ENCODE measurements at places on chromosomes 1 and 21. TPM values are rescaled to one million over a fixed set of nuclear protein-coding genes. Genes with fewer than 3 reads are reported as not detected.

- DNase-seq = no peak
Measured at GRCh38 chr1:2801535-2802291, at the start of gene TTC34. Gene TTC34 (minus strand): TSS chr1:2801693. CDS start chr1:2800827, 866 bp downstream.

- DNase-seq = no peak
Measured at GRCh38 chr1:21618059-21618458, 51.1 kb downstream of the RAP1GAP start.

DNA sequence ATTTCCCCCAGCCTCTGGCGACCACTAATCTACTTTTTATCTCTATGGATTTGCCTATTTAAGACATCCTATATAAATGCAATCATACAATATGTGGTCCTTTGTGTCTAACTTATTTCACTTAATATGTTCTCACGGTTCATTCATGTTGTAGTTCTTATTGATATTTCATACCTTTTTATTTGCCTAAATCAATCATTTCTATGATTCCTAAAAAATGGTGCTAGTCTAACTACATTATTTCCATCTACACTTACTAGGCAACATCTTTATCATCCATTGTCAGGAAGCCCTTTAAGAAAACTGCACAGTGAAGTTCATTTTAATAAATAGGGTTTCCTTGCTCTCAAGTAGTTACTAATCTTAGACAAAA is 380 bp upstream of the FBXO28 start:
- no peak for DNase-seq

DNA sequence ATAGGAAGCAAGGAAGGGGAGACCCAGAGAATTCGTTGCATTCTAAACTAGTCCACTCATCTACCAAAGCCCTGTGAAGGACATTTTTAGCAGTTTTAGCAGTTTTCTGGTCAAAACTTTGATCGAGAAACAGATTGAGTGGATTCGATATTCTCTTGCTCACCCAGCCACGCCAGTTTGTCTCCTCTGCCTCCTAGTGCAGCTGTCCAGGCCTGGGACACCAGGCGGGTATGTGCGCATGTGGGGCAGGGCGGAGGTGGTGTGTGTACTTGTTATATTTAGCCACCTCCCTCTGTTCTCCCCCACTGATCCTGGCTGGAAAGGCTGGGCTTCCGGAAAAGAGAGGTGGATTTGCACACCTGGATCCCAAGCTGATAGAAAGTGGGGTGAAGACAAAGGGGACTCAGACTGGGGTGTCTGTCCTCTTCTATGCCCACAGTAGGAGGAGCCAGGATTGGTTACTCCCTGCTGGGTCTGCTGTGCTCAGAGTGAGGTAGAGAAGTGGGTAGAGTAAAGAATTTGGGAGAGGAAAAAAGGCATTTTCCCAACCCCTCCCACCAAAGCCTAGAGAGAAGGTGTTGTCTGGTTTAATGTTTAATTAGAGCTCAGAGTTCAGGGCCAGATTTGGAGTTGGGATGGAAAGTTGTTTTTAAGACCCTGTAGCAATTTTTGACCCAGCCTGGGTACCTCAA is 3.8 kb downstream of the LMNA start:
- DNase-seq = no peak

GRCh38 chr1:51792864-51793263 is 85.7 kb downstream of the NRDC start:
- no peak for DNase-seq

SEMA4A gene
- 19.7 TPM for polyA plus RNA-seq

KCNT2 gene
- 12.5 TPM for polyA plus RNA-seq

DNA sequence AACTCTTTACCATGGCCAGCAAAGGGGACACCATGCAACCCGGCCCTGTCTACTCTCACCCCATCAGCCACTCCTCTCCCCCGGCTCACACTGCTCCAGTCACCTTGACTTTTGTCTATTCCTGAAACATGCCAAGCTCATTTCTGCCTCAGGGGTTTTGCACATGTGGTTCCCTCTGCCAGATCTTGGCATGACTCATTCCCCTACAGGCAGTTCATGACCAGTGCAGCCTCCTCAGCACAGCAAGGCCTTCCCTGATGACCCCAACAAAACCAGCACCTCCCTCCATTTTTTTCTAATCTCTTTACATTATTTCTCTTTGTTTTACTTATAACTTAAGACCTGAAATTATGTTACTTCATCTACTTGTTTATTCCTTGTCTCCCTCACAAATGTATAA is 58.6 kb upstream of the GJB5 start:
- no peak for DNase-seq

GRCh38 chr21:45558044-45558721 is 15.9 kb upstream of the SLC19A1 start:
- DNase-seq = no peak

HSPA6 gene
- 0.35 TPM for polyA plus RNA-seq

DNA sequence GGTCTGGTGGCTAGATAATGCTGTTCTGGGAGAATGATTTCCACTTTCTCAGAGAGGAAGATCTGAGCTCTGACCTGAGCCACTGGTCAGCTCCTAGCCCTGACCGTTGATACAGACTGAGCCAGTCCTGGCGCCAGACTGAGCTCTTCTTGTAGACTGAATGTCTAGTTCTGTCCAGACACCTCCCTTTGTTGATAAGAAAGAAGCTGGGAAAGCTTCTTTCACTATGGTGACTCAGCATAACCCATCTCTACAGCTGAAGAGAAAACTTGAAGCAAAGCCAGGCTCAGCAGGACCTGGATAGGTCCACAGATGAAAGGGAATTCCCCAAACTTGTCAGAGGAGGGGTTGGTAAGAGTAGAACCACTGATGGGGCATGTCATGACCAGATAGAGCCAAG is 9.9 kb upstream of the TRABD2B start:
- DNase-seq = no peak

DNA sequence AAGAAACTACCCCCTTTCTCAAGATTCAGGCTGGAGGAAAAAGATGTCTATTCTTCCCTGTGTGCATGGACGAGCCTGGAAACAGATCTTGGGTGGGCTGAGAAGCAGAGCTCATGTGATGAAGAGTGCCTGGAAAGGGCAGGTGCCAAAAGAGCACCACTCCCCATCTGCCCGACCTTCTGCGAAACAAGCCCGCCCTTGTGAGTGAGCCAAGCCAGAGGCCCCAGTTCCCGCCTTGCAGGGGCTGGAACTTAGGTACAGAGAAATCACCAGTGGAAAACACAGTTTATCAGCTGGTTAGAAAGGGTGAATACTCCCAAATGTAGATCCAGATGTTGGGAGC is 26.7 kb upstream of the A3GALT2 start:
- no peak for DNase-seq

OR2L8 gene
- polyA plus RNA-seq = not detected

GRCh38 chr1:243269461-243269801 is 13.6 kb downstream of the SDCCAG8 start:
- DNase-seq = no peak

All from left kidney (tissue), 8 donors.